Fibroblast of skin of right biceps (primary cell): ENCODE measurements at places on chromosomes 5 and 9.

GRCh38 chr9:135356021-135356420 lies 123.6 kb upstream of the PPP1R26 start:
- DNase-seq = no peak

- DNase-seq = peak; percentile 93
These were observed 5.7 kb downstream of the EDIL3 start for GRCh38 chr5:84378961-84379360.

DNA sequence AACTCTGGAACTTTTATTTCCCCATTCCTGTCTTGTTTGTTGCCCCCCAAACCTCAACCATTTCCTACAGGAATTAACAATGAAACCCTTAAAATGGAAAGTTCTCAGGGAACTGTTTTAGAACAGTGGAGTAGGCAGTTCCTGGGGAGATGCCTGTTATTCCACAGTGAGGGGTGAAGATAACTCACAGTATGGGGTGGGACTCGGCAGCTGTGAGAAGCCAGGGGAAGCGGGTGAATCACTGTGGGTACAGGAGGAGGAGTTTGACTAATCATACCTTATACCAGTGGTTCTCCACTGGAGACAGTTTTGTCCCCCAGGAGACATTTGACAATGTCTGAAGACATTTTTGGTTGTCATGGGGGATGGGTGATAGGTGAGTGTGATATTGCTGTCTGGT lies 36.9 kb upstream of the GLRA1 start:
- no peak for DNase-seq

DNA sequence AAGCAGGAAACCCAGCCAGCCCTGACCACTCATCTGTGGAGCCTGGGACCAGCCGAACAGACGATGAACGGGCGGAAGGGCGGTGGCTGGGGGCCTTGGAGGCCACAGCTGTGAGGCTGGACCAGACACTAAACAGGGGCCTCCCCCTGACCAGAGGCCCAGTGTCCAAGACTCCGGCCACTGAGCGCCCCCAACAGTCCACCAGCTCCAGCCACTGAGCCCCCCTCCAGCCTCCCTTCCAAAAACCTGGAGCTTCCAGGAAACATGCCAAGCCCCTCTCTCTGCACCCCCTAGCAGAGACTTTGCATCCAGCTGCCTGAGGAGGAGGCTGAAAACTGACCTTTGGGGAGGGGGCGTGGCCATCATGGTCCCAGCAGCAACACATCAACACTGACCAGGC lies 23.2 kb downstream of the CNTFR start:
- DNase-seq = no peak

DNA sequence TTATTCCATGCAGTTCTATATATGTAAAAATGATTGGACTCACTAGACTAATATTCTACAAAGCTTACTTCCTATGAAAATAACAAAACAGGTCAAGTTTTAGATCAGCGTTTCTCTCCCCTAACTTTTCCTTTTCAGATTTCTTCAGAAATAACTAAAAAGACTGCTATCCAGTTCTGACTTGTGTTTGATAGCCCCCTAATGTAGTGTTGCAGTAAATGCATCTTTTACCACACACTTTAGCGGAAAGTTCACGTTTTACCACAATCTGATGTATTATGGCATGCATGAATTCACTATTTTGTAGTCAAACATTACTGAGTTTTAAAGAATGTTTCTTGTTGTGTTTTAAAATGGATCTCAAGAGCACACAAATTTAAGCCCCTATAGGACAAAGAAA lies 292.7 kb downstream of the RAB3C start:
- DNase-seq = no peak

- DNase-seq = no peak
These were observed 16.7 kb downstream of the GFPT2 start for GRCh38 chr5:180336234-180337020.

GRCh38 chr5:120164986-120165385 lies 299.1 kb upstream of the PRR16 start:
- no peak for DNase-seq

DNA sequence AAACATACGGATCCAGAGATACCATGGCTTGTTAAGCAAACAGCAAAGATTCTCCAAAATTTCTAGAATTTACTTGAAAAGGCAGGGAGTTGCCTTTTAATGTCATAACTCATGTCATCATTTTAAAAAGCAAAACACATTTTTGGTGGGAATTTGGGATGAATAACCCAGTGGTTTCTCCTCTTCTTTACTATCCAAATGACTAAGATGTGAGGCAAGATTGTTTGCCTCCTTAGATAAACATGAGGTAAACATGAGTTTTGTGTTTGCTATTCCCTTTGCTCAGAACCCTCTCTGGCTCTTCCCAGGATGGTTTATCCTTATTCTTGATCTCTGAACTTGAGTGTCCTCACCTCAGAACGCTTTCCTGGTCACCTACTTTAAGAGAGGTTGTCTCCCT lies 267.0 kb downstream of the EBF1 start:
- peak; percentile 72 for DNase-seq

DNA sequence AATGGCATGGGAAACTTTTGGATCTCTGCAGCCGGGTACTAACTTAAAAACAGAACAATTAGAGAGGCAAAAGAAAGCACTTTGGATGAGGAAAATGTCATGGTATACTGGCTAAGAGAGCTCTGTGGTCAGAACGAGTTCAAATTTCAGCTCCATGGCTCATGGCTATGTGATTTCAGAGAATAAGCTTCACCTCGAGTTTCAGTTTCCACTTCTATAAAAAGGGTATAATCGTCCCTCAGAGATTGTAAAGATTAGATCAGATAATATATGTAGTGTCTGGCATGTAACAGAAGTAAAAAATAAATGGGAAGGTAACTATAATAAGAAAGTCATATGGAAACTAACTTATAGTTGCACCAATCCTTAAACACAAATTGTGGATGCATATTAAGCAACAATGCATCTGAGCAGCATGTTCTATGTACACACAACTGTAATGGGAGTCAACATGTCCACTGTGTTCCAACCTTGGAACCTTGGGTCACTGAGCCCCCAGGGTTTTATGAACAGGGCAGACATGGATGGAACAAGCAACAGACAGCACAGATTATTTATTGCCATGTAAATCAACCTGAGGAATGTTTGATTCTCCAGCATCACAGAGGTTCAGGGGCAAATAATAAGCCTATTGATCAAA lies 145.4 kb downstream of the MAPKAP1 start:
- DNase-seq = no peak

GRCh38 chr9:503326-503725 lies 288.7 kb downstream of the DOCK8 start:
- DNase-seq = no peak

DNA sequence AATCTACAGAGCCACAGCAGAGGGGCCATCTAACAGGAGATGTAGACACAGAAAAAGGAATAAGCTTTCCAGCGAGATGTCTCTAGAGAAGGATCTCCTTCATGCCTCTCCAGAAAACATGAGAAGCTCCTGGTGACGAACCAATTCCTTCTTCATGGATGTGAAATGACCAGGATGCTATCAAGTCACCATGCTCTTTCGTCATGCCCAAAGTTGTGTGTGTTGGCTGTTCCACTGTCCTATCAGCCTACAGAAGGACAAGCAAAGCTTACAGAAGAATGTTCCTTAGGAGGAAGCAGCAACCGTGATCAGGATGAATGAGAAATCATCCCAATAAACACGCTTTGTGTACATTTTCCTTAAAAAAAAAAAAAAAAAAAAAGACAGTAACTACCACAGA lies 54.4 kb downstream of the ALDH7A1 start:
- no peak for DNase-seq

DNA sequence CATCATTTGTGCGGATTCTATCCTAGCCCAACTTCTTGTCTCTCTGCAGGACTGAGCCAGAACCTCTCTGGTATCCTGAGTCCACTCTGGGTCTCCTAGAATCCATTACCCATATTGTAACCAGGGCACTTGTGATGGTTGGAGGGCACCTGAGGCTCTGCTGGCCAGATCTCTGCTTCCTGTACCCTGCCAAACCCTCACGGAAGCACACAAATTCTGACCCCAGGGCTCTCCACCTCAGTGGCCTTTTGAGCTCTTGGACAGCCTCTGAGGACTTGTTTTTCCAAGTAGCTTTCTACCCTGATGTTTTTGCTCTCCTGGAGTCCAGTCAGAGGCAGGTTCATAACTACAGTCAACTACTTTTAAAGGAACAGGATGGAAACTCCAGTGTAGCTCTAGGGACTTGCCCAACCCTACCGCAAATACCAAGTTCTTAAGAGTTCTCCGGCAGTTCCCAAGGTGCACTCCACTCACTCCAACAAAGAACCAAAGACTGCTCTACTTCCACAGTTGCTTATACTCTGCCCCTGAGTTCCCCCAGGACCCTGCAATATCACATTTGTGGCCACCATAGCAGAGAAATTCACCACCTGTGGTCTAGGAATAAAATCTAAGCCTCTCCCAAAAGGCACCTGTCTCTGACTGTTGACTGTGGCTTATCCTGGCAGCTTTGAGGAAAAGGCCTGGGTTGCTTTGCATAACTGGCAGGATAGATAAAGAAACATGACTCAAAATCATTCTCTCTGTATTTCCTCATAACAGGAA lies 9.6 kb downstream of the PIP5K1B start:
- no peak for DNase-seq

DNA sequence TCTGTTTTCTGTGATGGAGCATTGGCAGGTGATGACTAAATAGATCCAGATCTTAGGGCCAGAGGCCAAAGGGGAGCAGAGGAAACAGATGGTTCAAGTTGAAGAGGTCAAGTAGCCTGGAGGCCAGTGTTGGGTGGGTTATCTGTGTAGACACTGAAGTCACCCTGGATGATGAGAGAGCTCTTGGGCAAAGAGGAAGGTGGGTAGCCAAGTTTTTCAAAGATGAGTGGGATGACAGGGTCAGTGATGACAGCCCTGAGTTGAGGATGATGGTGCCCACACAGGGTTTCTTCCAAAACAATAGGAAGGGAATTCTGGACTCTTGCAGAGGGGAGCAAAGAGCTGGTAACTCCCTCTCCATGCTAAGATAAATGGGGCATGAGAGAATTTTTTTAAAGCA lies 76.6 kb downstream of the CD180 start:
- no peak for DNase-seq

GRCh38 chr5:100854591-100854990 lies 48.5 kb downstream of the ST8SIA4 start:
- DNase-seq = no peak

- DNase-seq = peak; percentile 94
These were observed 24.4 kb upstream of the TGFBI start for GRCh38 chr5:136004436-136004835.

GRCh38 chr5:10355071-10355889 lies 1.8 kb downstream of the MARCHF6 start:
- DNase-seq = peak; percentile 83

DNA sequence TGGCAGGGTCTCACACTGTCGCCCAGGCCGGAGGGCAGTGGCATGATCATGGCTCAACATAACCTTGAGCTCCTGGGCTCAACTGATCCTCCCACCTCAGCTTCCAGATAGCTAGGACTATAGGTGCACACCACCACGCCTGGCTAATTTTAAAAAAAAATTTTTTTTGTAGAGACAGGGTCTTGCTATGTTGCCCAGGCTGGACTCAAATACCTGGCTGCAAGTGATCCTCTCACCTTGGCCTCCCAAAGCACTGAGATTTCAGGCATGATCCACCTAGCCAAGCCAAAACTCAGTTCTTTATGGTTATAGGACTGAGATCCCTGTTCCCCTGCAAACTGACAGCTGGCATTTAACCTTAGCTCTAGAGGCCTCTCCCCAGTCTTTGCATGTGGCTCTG lies 5.3 kb downstream of the LMBRD2 start:
- DNase-seq = no peak

DNA sequence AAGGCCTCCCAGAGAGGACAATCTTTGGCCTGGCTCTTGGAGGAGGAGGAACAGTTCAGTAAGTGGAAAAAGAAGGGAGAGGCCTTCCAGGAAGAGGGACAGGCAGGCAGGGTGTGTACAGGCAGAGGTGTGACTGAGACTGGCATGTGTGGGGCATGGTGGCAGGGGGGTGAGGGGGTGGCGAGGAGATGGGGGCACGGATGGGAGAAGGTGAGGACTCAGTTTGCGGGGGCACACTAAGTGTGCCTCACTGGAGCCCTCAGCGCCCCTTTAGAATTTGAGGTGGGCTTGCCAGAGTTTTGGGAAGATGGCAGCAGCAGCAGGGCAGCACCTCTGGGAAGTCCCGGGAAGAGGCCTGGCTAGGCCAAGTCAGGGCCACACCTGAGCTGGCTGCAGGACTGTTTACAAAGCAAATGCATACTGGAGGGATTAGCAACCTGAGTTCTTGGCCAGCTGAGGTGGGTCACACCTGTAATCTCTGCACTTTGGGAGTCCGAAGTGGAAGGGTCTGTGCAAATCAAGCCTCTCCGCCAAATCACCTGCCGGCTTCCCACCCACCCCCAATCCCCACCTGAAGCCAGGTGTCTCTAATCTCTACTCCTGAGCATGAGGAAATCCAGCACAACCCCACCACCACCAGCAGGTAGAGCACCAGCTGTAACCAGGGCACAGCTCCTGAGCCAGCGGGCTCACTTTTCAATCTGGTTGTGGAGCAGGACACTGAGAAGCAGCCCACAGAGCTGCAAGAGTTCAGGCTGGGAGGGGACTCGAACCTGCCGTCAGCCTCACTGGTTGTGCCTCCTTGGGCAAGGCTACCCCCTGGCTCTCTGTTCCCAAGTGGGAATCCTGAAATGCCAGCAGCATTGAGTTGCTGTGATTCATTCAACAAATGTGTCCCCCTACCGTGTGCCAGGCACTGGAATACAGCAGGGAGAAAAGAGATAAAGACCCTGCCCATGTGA lies 10.2 kb upstream of the GABRP start:
- no peak for DNase-seq

GRCh38 chr5:98464737-98465330 lies 308.6 kb upstream of the RGMB start:
- DNase-seq = no peak

DNA sequence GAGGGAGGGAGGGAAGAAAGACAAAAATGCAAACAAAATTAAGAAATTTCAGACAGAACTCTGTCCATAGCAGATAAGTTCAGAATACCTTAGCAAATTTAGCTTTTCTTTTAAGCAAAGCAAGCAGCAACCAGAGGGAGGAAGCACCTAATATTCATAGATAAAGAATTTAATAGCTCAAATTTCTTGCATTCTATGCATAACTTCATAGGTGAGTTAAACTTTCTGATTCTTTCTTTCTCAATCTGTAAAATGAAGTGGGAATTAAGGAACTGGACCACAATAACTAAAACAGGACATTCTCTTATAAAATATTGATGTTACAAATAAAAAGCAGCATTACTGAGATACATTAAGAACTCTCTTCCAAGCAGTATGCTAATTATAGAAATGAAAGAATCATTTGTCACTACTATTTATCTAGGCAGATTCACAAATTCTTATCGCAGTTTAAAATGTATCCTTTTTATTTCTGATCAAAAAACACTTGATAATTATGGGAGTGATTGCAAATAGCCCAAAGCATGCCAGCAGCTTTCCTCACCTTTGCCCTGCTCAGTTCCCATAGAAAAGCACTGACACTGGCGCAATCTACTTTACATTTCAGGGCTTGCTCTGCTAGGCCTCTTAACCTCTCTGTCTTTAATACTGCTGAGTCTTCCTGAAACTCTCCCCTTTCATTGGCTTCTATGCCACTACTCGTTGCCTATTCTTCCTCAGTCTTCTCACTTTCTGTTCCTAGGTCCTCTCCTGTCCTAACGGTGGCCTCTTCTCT lies 341.8 kb downstream of the PIK3R1 start:
- DNase-seq = peak; percentile 72
